ENCODE measurements at places on chromosomes 16 and 17.
A peak's percentile ranks its signal among the peaks of the same experiment; 100 is the strongest.

GRCh38 chr16:11601911-11602310 lies 15.2 kb upstream of the LITAF start:
- DNase-seq: no peak

- DNase-seq: no peak
These were observed 303.3 kb downstream of the MAP2K6 start for GRCh38 chr17:69717819-69718218.

- DNase-seq: peak; percentile 89
These were observed at the start of gene NRN1L for GRCh38 chr16:67884684-67885083. NRN1L (plus strand) TSS chr16:67884885; CDS start chr16:67884904, 19 bp downstream.

DNA sequence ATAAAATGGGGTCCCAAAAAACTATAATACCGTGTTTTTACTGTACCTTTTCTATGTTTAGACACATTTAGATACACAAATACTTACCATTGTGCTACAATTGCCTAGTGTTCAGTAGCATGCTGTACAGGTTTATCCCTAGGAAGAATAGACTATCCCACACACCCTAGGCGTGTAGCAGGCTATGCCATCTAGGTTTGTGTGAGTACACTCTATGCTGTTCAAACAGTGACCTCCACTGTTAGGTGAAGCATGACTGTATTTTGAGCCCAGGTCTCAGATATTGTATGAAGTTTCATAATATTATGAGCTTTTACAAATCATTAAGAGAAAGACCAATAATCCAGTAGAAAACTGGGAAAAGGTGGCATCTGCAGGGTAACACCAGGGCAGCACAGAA lies 23.6 kb downstream of the MILR1 start:
- no peak for DNase-seq

GRCh38 chr16:4087990-4088577 lies 28.2 kb downstream of the ADCY9 start:
- no peak for DNase-seq

DNA sequence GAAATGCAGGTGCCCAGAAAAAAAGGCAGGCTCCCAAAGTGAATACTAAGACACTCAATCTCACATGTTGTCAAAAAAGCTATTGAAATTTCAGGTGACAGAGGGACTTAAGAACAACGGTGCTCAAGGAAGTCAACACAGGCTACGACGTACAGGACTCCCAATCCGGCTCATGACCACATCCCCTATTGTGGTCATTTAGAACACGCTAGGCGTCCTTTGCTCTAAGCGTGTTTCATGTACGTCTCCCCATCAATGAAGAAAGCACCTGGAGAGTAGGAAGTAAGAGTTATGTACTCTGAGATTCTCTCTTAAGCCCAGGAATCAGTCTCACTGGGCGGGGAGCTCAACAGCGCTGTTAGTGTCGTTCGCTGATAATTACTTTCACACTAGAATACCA lies 94.1 kb downstream of the MRM3 start:
- no peak for DNase-seq

GRCh38 chr17:75240394-75241142 lies 20.8 kb downstream of the GGA3 start:
- DNase-seq: no peak

- DNase-seq: no peak
These were observed 6.7 kb upstream of the CMIP start for GRCh38 chr16:81437865-81438264.

DNA sequence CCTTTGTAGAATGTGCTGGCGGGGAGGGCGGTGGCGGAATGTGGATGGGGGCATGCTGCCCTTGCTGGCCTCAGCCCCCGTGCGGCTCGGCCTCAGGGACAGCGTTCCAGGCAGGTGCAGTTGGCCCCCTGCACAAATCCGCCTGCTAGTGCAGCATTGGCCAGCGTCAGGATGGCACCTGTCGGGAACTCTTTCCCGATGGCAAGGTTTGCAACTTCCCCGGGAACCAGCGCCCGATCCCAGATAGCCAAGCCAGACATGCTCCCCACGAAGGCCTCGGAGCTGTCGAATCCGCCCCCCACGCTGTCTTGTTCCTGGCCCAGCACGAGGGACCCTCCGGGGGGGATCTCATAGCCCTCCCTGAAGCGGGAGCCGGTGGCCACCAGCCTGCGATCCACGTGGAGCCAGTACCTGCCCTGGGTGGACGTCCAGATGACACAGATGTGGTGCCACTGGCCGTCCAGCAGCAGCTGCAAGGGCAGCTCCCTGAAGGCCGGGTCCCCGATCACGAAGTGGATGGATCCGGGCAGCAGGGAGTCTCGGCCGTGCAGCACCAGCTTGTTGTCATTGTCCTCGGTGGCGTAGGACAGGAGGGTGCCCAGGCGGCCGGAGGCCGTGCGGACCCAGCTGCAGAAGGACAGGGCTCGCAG lies 2.8 kb downstream of the PTX4 start:
- DNase-seq: no peak

- DNase-seq: no peak
These were observed 459.9 kb upstream of the MAF start for GRCh38 chr16:80060470-80060869.

Data from hippocampal formation (tissue), 2 donors.